ENCODE measurements at places on chromosomes 12 and 14. TPM values are rescaled to one million over a fixed set of nuclear protein-coding genes. Genes with fewer than 3 reads are reported as not detected.

The FIGNL2 gene
- 39.7 TPM for total RNA-seq

The RPL10L gene
- not detected for total RNA-seq

DNA sequence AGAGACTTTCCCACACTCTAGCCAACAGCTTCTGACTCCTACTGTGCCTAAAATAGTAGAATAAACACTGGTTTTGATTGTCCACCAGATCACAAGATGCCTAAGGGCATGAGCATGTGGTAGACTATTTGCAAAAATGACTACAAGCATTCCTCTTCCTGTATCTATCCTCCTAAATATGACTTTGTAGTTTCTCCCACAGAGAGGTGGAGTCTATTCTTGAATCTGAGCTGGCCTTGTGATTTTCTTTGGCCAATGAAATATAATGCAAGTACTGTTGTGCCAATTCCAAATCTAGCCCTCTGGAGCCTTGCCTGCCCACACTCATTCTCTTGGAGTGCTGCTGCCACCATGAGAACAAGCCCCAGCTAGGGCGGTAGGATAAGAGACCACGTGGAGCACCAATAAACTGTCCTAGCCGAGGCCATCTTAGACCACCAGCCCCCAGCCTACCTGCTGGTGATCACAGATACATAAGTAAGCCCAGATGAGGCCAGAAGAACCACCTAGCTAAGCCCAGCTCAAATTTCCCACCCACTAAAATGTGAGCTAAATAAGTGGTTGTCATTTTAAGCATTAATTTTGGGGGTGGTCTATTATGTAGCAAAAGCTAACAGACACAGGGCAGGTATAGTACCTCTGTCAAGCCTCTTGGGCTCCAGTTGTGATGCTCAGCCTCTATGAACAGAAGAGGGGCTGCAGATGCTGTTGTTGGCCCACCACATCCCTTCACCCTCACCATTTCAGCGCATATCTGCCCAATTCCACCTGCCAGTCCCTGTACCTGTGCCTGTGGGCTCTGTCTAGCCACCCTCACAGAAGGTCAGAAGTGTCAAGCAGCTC lies 17.9 kb downstream of the ZFP36L1 start:
- H3K4me3 ChIP-seq = no peak overlapping the region
- peaks cover 52% of the 10 kb centered on the region for H3K4me1 ChIP-seq
- peaks cover 3% of the 10 kb centered on the region for H3K36me3 ChIP-seq
- H3K27me3 ChIP-seq = no peaks in the 10 kb centered on the region
- no peak overlapping the region for H3K27ac ChIP-seq
- DNase-seq = no peak

DNA sequence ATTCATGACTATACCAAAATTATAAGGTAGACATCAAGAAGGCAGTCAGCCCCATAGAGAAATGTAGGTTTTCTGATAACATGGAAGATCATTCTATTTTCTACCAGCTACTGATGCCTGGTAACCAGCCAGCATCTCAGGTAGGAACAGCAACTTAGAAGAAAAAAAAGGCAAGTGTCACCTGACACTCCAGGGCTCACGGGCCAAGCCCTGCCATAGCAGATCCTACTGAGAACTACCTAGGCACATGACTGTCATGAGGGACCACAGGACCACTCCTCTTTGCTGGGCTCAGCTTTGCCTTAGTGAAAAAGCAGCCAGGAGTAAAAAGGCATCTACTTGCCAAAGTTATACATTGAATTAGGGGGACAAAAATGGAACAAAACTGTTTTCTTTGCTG lies 33.4 kb downstream of the CORO1C start:
- H3K27ac ChIP-seq = no peak overlapping the region
- H3K4me3 ChIP-seq = no peak overlapping the region
- DNase-seq = no peak
- peaks cover 37% of the 10 kb centered on the region for H3K4me1 ChIP-seq

DNA sequence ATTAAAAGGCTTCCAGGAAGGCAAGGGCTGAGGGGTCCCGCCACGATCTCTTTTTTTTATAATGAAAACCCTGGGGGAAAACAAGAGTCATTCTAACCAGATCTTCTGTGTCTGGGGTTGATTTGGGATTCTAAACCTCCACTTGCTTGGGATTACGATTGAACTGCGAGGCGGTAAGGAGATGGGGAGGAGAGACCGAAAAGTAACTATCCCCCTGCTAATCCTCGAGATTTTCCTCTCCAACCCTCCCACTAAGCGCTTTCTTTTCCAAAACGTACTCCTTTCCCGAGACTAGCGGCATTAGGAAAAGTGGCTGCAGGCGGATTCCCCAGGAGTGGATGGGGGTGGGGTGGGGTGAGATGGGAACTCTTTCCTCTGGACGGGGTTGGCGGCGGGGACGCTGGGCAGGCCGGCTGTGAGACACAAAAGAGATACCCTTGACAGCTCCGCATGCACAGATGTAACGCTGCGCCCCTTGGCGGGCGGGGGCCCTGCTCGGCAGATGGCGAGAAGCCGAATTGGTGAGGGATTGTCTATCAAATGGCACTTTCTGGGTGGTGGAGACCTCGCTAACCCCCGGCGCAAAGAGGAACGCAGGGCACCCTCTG lies 830 bp upstream of the SRRM4 start:
- peak overlapping the region; percentile 53 for H3K27ac ChIP-seq
- H3K4me1 ChIP-seq = peaks cover 43% of the 10 kb centered on the region
- no peaks in the 10 kb centered on the region for H3K36me3 ChIP-seq
- peak; percentile 40 for DNase-seq
- H3K4me3 ChIP-seq = peak overlapping the region; percentile 90
- H3K27me3 ChIP-seq = peaks cover 57% of the 10 kb centered on the region

- no peaks in the 10 kb centered on the region for H3K27me3 ChIP-seq
- H3K4me3 ChIP-seq = peak overlapping the region; percentile 94
- no peak for DNase-seq
Observed at GRCh38 chr14:24095271-24096068, 1.4 kb downstream of the PCK2 start.

DNA sequence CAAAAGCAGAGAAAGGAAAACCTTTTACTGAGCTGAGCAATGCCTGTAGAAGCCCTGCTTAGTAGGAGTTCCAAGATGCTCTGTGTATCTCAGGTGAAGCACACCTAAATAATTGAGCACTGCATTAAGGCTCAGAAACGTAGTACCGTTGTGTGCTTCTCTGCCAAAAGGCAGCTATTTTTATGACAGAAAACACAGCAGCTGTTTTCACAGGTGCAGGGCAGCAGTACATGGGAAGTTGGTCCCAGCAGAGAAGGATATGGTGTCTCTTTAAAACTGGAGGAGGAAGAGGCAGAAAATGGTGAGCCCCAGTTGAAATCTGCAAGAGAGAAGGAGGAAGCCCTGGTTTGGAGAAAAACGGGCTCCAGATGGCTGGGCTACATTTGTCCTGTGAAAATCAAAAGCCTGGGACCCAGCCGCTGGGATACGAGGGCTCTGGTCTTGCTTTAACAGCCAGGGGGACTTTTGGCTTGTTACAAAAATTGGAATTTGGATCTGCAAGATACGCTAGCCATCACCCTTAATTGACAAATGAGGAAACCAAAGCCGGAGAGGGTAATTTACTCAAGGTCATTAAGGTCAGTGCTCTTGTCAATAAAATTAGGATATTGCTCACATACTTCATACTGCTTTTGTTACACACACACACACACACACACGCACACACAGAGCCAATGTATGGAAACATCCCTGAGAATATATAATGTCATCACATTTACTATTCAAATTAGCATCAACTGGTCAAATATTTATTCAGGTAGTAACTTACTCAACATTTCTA lies 27.3 kb downstream of the SPRING1 start:
- peaks cover 47% of the 10 kb centered on the region for H3K4me1 ChIP-seq
- H3K27ac ChIP-seq = no peak overlapping the region
- H3K27me3 ChIP-seq = peaks cover 20% of the 10 kb centered on the region
- no peak overlapping the region for H3K4me3 ChIP-seq
- H3K36me3 ChIP-seq = no peaks in the 10 kb centered on the region
- DNase-seq = no peak
